ENCODE measurements at places on chromosomes 16 and 17. TPM values are rescaled to one million over a fixed set of nuclear protein-coding genes. Genes with fewer than 3 reads are reported as not detected.

Gene CHST5
- total RNA-seq, result not detected

Gene KCNJ18
- total RNA-seq, result not detected

Gene MMP28
- total RNA-seq, result not detected

Gene TBC1D28
- total RNA-seq, result not detected

Gene PRDM7
- total RNA-seq, result not detected

Gene ALOX12B
- 0.47 TPM for total RNA-seq

All from activated CD8-positive, alpha-beta T cell treated with anti-CD3 and anti-CD28 coated beads, Interleukin-2, amount 10 ng/mL, durations not matched to agents 7 days and 5 days (primary cell).